ENCODE measurements at places on chromosomes 13 and 19.
A peak's percentile ranks its signal among the peaks of the same experiment; 100 is the strongest.

DNA sequence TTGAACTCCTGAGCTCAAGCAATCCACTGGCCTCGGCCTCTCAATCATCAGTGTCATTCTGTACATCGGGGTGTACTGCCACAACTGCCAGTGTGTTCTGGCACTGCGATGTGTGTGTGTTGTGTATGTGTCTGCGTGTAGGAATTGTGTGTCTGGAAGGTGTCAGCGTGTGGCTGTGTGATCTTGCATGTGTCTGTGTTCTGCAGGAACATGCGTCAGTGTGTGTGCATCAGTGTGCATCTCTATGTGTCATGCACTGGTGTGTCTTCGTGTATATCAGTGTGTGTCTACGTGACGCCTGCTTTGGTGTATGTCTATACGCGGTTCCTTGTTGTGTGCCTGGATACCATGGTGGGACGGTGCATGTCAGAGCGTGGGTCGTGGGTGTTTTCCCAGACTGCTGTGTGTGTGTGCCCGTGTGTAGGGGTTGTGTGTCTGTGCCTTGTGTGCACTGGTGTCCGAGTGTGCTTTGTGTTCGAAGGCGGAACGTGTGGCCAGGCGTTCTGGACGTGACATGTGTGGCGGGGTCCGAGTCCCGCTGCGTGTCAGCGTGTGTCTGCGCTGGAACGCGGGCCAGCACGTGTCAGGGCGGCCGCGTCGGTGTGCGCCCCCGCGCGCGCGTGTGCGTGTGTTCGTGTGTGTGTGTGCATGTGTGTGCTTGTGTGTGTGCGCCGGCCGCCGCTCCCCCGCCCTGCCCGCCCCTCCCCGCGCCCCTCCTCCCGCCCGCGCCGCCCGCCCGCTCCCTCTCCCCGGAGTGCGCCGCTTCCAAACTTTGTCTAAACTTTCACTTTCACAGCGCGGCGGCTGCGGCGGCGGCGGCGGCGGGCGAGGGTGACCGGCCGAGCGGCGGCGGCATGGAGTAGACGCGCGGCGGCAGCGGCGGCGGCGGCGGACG lies at the start of gene NFIX:
Gene NFIX (plus strand): TSS at position 775 of the 895 bp plus-strand sequence. CDS start 363 bp downstream, outside the sequence.
- DNase-seq, result peak; percentile 52

- no peak for DNase-seq
Observed at GRCh38 chr19:41476583-41476982, 33.6 kb downstream of the ERICH4 start.

DNA sequence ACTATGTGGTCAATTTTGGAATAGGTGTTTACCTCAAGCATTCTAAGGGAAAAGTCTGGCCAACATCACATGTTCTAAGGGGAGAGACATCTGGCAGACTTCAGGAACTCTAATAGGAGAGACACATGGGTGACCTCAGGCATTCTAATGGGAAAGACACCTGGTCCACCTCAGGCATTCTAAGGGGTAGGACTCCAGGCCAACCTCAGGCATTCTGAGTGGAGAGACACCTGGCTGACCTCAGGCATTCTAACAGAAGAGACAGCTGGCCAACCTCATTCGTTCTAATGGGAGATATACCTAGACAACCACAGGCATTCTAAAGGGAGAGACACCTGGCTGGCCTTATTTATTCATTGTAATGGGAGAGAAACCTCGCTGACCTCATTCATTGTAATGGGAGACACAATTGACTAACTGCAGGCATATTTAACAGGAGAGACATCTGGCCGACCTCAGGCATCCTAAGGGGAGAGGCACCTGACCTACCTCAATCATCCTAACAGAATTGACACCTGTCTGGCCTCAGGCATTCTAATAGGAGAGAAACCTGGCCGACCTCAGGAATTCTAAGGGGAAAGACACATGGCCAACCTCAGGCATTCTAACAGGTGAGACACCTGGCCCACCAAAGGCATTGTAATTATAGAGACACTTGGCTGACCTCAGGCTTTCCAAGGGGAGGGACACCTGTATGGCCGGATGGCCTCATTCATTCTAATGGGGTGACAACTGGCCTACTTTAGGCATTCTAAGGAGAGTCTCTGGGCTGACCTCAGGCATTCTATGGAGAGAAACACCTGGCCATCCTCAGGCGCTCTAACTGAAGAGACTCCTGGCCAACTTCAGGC lies 1346.8 kb downstream of the UQCRFS1 start:
- no peak for DNase-seq

- DNase-seq, result no peak
Observed at GRCh38 chr19:18519962-18520847, 1.7 kb downstream of the ELL start.

DNA sequence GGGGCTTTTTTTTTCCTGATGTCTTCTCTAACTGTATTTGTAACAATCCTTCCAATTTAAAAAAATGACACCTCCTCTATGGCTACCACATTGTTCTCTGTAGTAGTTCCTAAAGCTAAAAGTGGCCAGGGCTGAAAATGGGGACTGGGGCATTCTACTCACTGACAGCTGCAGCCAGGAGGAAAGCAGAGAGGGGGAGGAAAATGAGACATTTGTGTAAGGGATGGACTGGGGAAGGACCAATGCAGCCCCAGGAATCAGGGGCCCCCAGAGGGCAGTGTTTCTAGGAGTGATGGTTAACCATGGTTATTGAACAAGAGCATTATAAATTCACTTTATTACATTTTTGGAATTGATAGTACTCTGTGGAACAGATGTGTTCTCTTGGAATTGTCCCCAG lies 34.3 kb upstream of the C1QTNF9 start:
- DNase-seq, result no peak

DNA sequence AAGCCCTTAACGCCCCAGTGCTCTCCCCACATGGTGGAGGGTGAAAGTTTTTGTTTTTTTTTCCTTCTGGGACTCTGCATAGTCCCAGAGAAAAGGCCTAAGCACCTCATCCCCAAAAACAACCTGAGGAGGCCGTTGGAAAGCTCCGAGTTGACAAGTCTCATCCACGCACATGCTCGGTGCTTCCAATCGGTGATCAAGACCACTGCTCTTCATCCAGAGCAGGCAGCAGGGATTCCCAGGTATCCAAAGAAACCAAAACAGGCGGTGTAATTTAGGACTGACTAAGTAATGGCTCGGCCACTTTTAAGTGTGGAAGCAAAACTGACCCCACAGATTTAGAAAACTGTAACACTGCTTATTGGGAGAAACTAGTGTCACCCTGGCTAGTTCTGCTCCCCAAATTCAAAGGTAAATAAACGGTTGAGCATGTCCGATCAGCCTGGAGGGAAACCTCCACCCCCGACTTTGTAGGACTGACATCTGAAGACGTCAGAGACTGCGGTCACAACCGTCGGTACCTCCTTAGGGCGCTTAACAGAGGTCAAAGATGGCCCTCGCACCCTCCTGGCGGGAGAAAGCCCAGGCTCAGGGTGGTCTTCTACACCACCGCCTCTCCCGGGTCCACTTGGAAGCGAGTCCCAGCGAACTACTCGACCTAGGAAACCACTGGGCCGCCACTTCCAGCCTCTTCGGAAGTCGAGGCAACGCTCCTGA lies 997 bp upstream of the ZNF446 start:
- DNase-seq, result no peak

DNA sequence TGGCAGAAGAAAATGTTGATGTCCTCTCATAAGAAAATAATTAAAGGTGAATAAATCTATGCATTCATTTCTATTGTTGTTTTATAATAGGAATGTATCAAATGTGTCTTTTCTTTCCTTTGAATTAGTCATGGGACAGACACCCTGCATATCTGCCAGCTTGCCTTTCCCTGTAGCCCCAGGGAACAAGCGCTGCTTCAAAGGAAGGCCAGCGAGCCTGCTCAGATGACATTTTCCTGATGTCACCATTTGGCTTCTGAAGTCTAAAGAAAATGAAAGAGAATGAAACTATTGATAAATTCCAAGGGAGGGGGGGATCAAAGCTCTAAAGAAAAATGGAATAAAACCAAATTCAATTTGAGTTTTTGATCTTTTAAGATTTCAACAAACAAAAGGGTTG lies 574.8 kb downstream of the IRS2 start:
- no peak for DNase-seq

- DNase-seq, result no peak
Observed at GRCh38 chr19:44845286-44845611, 848 bp upstream of the NECTIN2 start.

GRCh38 chr13:21461131-21461530 lies 2.0 kb upstream of the ZDHHC20 start:
- no peak for DNase-seq

- no peak for DNase-seq
Observed at GRCh38 chr19:24033963-24034342, 53.0 kb upstream of the ZNF254 start.

GRCh38 chr19:2129486-2129885 lies 21.9 kb downstream of the AP3D1 start:
- DNase-seq, result no peak

DNA sequence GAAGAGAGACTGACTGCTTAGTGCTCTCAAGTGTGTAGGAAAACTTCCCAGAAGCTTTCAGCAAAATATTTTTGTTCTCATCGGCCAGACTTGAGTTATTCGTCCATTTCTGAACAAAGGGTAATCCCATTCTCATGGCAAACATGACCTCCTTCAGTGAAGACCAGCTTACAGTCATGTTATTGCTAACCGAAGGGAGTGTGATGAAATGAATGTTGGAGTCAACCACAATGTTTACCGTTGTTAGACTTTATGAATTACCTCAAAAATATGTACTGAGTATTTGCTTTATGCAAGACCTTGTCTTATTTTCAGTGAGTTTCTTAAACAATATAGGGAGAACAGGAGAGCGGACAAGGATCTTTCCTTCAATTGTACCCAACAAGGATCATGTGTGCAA lies 228.6 kb downstream of the LMO7 start:
- DNase-seq, result no peak

DNA sequence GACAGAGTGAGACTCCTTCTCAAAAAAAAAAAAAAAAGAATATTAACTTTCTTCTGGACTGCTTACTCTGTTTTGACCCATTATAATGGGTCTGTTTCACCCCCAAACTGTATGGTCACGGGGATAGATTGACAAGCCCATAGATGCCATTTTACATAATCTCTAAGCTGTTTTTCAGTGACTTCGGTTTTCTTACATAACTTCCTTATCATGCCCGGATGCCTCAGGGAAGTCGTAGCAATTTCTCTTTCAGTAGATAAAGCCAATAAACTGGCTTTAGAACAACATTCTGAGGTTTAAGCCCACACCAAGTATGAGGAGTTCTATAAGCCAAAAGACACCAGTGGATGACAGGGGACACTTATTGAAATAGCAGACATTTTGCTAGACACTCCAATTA lies 5.9 kb upstream of the ZNF254 start:
- DNase-seq, result no peak

DNA sequence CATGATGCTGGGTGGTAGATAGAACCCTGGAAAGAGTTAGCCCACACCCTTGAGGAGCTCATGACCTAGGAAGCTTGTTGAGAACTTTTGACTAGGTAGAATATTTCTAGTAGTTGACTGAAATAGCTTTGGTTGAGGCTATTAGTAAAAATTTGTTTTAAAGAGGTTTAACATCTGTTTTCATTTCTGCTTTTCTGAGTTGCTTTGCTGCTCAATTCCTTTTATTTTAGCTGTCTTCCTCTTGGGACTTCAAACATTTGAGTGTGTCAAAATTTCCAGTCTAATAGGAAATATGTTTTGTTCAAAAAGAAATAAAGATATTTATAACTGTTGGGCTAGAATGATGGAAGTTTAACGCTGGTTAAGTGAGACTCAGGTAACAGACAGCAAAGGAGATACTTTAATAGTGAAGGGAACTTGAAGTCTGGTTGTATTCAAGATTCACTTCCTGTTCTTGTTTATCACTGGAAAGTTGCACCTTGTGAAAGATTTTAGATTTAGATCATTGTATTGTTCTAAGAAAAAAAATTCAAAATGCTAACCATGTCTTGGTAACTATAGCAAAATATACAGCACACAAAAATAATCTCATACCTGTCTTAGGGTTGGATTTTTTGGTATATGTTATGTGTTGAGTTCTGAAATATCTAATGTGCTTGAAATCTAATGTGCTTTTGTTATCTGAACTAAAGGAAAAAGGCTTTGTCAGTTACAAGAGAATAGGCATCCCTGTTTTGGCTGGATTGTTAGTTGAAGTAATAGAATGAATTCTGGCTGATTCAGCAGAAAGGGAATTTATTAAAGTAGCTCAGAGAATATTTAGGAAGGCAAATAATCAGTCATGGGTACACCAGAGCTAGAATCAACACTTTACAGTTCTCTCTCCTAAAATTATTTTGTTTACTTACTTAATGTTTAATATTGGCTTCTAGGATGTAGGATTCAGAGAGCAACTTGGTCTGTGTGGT lies 24.4 kb upstream of the GPR18 start:
- DNase-seq, result no peak

DNA sequence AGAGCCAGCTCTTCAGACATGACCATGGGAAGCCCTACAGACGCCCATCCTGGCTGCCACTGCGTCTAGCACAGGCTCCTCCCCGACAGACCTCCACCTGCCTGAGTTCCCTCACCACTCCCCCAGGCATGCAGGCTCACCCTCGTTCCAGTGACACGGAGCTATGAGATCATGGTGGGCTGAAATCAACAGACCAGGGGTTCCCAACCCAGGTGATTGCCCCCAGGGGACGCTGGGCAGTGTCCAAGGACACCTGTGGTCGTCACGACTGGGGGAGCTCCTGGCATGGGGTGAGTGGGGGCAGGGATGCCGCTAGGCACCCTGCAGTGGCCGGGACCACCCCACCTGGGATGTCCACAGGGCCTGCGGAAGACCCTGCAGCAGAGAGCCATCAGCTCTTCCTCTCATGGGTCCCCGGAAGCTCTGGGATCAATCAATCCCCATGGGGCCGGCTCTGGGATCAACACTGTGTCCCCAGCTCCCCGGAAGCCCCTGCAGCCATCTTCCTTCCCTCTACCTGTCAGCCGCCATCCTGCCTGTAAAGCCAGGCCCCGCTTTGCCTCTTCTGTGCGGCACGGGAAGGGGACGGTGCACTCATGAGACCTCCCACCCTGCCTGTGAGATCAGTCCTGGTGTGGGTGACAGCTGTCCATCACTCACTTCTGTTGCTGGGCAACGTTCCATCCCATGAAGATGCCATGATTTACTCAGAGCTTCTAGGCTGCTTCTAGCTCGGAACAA lies 12.8 kb upstream of the MADCAM1 start:
- DNase-seq, result no peak

GRCh38 chr13:109271555-109272541 lies 514.5 kb downstream of the IRS2 start:
- DNase-seq, result no peak

DNA sequence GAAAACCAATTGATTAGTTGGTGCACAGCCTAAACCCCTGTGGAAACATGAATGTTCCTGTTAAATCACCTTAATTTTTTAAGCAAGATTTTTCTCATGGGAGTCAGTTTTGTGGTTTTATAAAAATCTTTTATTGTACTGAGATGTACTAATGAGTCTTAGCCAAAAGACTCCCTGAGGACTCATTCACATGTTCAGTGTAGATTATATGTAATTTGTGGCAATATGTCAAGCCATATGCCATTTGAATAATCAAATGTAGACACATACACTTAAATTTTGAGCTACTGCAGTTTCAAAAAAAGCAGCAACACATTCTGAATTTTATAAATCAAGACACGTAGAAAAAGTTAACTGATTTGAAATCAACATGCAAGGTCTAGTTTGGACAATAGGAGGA lies 395.2 kb downstream of the MYO16 start:
- no peak for DNase-seq
